Left lung (tissue), 14 donors: ENCODE measurements at places on chromosomes 4 and X.
A peak's percentile ranks its signal among the peaks of the same experiment; 100 is the strongest.

GRCh38 chr4:151882072-151882803, 121.4 kb upstream of the GATB start:
- DNase-seq = no peak

GRCh38 chr4:90207887-90208454, 80.8 kb downstream of the CCSER1 start:
- DNase-seq = peak; percentile 39

GRCh38 chrX:8579602-8580001, 115.0 kb downstream of the VCX3B start:
- DNase-seq = no peak

- DNase-seq = no peak
These were observed 51.5 kb downstream of the SLC9A7 start for GRCh38 chrX:46707274-46707965.

DNA sequence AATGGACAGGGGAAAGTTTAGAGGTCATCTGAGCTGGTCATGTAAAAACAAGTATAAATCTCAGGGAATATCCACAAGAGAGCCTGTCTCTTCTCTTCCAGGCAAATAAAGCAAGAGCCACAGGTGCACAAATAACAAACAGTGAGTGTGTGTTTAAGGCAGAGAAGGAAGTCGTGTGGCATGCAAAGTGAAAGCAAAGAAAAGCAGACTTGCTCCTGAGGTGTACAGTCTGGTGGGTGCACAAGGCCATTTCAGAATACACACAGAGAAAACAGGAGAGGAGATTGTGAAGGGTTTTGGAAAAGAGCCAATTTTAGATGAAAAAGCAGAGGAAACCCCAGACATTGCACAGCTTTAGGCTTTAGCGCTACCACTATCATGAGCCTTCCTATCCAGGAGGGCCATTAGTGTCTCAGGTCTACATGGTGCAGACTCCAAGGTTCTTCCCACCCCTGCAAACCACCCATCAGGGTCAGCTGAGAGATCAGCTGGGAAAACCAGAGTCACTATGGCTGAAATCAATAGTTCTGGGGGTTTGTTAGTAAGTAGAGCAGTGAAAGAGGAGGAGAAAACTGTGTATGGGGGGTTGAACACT, 355.8 kb downstream of the KLHL4 start:
- DNase-seq = peak; percentile 13

DNA sequence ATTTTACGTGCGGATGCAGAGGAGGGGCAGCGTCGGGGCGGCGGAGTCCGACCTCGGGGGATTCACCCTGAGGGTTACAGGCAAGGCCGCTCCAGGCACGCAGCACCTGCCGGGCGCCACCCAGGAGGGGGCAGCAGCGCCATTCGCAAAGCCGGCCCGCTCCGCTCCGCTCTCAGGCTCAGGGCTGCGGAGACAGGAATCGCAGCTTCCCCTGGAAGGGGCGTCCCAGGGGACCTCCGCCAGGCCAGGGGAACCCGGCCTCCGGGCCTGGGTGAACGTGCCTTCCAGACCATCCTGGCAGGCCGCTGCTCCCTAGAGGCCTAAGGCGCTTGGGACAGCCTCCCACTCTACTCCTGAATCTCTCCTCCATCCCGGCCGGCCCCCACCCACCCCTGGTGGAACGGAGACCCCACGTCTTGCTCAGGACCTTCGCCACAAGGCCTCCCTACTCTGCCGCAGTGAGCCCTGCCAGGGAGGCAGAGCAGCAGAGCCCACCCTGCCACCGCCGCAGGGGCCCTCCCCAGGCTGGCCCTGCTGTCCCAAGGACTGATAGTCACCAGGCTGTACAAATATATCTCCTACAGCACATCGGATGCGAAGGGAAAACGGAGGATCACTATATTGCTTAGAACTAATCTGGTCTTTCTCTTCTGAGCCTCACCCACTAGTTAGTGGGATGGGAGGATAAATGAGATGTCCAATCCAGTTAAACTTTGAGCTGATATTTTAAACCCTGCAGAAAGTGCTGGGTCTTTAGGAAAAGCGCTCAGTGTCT, 115.0 kb downstream of the SMIM20 start:
- peak; percentile 76 for DNase-seq

DNA sequence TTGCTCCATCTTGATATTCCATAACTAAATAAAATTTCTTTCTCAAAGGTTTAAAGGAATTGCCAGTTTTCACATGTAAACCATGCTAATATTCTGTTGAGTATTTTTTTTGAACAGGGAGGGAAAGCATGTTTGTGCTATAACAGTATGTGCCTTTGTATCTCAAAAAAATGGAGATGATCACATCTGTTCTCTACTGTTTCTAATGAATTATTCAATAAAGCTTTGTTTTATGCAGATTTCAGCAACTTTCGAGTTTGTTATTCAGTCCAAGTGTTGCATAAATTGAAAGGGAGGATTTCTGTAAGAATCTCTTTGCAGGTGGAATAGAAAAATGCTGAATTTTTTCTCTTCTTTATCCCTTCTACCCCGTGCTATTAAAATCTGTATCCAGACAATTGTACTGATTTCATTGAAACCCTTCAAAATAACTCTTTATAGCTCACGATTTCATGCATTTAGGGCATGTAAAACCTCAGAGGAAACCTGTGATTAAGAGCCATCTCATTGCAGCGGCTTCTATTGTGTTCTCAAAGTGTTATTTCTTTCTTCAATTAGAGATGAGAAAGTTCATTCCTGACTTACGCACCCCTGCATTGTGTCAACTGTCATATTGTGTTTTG, 42.1 kb downstream of the NEIL3 start:
- DNase-seq = no peak

- DNase-seq = no peak
These were observed 540.9 kb downstream of the PPP4R3C start for GRCh38 chrX:26922278-26922677.

DNA sequence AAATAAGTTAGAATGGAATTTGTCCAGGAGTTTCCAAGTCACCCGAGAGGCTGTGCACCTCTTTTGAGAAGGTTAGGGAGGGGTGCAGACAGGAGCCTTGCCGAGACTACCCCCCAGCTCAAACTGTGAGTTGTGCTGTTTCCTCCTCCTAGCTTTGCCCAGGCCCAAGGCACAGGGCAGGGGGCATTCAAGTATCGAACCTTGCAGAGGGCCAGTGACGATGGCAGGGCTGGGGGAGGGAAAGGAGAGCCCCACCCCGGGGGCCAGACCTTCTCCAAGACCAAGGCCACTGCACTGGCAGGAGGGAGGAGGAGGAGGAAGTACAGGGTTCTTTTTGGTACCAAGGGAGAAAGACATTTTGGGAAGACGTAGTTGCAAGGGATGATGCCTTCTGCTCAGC, 80.6 kb downstream of the TMEM144 start:
- DNase-seq = no peak

- DNase-seq = no peak
These were observed 151.7 kb upstream of the RASGEF1B start for GRCh38 chr4:81623434-81623833.

GRCh38 chr4:9927341-9928007, 93.8 kb downstream of the SLC2A9 start:
- no peak for DNase-seq

DNA sequence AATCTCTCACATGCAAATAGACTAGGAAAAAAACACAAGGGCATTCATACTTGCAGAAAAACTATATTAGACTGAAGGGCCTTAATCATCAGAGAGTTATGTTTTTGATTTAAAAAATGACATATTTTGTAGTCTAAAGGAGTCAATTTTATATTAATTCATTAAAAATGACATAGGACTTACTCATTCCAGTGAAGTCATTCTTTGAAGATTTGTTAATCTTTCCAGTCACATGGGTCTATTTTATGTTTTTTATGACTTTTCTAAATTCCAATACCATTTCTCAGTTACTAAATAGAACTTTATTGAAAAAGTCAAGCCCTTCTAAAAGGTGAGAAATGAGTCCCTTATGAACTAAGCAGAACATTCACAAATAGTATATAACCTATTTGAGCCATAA, 743.8 kb upstream of the INTU start:
- no peak for DNase-seq

GRCh38 chr4:183370786-183371185, 48.6 kb upstream of the CLDN24 start:
- no peak for DNase-seq

- DNase-seq = peak; percentile 66
These were observed 569 bp upstream of the FHL1 start for GRCh38 chrX:136146614-136147314.

DNA sequence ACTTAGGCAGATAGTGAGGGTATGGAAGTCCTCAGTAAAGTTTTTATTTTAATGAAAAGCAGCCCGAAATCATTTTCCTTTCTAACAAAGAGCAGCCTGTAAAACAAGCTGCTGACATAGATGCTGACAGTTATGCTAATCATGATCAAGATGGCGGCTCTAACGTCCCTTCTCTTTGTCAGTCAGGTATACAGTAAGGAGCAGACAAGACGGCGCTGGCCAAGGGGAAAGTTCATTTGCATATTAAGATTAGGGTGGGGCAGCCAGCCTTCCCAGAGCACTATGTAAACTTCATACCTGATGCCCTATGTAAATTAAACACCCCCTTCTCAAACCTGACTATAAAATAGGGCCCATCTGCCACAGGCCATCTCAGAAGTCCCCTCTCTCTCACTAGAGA, 76.9 kb downstream of the MAGEB10 start:
- no peak for DNase-seq

DNA sequence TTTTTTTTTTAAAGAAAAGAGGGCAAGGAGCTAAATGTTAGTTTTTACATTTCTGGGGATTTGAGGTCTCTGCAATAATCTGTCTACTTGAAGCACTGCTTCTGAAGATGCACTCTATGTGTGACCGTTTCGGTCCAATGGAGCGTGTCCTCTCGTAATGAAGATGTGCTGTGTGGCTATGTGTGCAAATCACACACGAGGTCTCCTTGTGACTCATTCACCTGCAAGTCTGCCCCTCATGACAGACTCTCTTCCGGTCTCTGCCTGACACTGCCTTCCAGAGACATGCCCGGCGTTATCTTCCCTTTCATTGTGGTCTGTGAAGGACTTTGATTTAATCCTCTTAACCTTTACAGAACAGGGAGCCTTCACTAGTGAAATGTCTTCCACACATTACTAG, 84.3 kb downstream of the TRAM1L1 start:
- DNase-seq = no peak

DNA sequence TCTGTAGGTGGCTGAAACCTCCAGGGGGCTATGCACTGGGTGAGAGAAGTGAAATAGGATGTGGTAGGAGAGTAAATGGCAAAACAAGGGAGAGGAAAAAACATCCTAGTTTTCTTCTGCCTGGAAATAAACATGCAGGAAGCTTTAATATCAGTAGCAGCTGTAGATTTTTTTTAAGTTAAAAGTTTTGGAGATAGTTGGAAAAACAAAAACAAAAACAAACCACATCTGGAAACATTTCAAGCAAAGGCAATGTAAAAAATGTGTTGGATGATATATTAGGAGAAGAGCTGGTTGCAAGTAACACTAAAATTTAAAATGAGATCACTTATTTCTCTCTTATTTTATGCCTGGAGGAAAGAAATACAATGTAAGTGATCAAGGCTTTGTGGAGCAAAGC, 388.0 kb downstream of the SPRY1 start:
- DNase-seq = no peak

GRCh38 chr4:141630854-141631253, 5.5 kb upstream of the IL15 start:
- DNase-seq = no peak

DNA sequence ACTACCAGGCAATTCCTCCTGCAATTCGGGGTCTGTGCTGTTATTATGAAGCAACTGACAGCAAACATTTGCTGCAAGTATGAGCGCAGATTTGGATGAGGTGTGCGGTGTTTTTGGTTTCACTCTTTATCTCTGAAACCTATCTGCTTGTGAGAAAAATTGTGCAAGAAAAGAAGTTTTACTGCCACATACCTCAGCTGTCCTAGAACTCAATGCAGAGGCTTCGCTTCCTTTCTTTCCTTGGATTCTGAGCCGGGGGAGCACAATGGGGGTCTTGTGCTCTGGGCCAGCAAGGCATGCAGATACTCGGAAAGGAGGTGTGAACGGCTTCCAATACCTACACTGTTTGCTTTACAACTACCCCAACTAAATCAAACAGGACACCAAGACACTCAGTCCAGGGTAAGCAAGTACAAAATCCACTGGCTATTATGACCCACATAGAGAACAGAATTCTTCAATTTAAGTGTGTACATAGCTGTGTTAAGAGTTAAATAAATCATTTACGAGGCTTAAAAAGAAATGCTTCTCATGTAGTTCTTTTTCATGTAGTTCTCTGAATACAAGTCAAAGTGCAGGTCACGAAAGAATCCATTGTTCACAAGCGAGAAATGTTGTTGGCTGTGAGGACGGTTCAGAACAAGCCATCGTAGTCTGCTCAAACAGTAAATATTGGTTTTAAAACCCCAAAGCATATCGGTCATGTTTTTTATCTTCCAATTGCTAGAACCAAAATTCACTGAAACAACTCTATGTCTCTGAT, 1.1 kb downstream of the SORBS2 start:
- DNase-seq = no peak

DNA sequence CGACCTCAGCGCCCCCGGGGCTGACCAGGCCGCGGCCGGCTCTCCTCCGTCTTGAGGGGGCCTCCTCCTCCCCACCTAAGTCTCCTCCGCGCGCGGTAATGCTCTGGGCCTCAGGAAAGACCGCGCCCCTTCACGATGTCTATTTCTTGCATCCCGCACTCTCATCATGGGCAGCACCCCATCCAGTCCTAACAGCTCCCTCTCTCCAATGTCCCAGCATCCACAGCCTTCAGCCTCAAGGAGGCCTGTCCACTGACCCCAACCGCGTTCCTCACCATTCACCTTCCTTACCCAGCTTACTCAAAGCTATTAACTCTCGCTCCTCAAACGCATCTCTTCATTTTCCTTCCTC, 77.5 kb downstream of the MAGED4 start:
- no peak for DNase-seq

GRCh38 chr4:123345935-123346300, 50.7 kb upstream of the SPRY1 start:
- no peak for DNase-seq

- no peak for DNase-seq
These were observed 32.0 kb downstream of the LAS1L start for GRCh38 chrX:65502618-65503017.

DNA sequence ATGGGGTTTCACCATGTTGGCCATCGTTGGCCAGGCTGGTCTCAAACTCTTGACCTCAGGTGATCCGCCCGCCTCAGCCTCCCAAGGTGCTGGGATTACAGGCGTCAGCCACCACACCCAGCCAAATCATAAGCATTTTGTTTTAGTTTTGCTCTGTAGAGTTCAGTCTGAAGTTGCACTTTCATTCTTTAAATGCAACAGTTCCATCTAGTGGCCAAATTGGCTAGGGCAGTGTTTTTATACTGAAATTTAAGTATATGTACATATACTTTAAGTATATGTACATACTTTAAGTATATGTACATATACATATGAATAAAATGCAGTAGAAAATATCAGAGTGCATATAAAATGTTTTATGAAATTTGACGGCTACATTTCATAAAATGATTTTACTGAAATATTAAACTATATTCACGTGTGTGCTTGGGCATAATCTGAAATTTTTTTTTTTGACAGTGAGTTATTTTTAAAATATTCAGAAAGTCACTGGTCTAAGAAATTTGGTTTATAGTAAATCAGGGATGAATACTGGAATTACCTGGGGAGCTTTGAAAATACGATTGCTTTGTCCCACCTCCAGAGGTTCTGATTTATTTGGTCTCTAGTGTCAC, 145.5 kb downstream of the NWD2 start:
- DNase-seq = peak; percentile 34

GRCh38 chrX:119118780-119119395, 8.7 kb downstream of the KIAA1210 start:
- peak; percentile 25 for DNase-seq
